Sigmoid colon (tissue), 7 donors: ENCODE measurements at places on chromosomes 7 and 10. TPM values are rescaled to one million over a fixed set of nuclear protein-coding genes. Genes with fewer than 3 reads are reported as not detected.

DNA sequence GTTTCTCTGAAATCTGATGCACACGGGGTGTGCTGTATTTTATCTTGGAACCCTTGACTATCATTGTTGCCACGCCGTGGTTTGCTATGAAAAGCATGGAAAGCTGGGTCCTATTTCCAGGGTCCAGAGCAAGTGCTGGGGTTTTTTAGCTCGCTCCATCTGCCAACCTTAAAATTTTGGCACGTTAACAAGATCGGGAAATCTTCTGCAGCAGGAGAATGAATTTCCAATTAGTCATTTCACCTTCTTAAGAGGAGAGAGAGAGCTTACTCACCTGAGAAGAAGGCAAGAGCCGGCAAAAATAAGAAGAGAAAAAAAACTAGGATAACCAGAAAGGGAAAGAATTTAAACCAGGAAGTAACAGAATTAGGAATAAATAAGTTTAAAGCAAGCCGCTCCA lies 223.6 kb upstream of the CELF2 start:
- no peak for DNase-seq

DNA sequence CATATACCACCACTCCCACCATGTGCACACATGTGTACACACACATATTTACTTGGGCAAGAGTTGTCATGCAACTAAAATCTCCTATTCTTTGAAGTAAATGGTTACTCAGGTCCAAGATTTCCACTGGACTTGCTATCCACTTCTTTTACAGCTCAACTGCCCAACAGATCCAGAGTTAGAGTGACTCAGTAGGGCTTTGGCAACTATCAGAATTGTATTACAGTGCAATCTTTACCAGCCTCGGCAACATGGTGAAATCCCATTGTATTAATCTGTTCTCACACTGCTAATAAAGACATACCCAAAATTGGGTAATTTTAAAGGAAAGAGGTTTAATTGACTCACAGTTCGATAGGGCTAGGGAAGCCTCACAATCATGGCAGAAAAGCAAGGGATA lies 51.9 kb upstream of the ABLIM1 start:
- no peak for DNase-seq

DNA sequence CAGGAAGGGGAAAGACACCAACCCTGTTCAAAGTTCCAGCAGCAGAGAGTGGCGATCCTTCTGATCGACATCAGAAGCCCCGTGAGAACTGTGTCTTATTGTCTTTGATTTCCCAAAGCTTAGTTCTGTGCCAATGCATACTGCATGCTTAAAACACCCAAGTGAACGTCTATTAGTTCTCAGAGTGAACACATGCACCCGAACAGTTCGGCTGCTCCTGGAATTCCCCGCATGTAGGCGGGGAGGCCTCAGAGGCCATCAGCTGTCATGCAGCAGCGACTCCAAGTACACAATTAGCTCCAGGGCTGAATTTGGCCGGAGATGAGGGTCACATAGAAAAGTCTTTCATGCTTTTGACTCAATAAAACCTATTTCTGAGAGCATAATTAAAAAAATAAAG lies 276.9 kb downstream of the ZMYND11 start:
- DNase-seq: no peak

DNA sequence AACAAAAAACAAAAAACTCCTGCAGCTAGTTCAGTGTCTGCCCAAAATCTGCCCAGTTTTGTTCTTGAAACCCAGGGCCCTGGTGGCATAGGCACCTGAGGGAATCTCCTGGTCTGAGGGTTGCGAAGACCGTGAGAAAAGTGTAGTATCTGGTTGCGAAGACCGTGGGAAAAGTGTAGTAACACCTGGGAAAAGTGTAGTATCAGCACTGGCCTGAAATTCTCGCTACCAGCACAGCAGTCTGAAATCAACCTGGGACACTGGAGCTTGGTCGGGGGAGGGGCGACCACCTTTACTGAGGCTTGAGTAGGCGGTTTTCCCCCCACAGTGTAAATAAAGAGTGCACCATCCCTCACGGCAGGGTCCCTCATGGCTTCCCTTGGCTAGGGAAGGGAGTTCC lies 82.5 kb upstream of the SP4 start:
- DNase-seq: no peak

The EFCAB10 gene
- total RNA-seq: not detected

The CYP2C18 gene
- not detected for total RNA-seq

The KCP gene
- total RNA-seq: 0.28 TPM

The POM121C gene
- 16.4 TPM for total RNA-seq

The ENO4 gene
- total RNA-seq: 0.16 TPM
